ENCODE measurements at places on chromosomes 12 and 14.

- no peak for DNase-seq
These were observed 206.8 kb downstream of the NUAK1 start for GRCh38 chr12:105931762-105932570.

GRCh38 chr14:61653507-61653906, 41.8 kb upstream of the HIF1A start:
- DNase-seq = no peak

GRCh38 chr12:88327276-88327675, 185.2 kb downstream of the TMTC3 start:
- no peak for DNase-seq

- DNase-seq = no peak
These were observed 58.7 kb downstream of the TUNAR start for GRCh38 chr14:95935228-95935822.

- no peak for DNase-seq
These were observed 12.4 kb downstream of the ERG28 start for GRCh38 chr14:75648066-75648838.

- no peak for DNase-seq
These were observed 474.4 kb downstream of the APAF1 start for GRCh38 chr12:99119449-99119848.

DNA sequence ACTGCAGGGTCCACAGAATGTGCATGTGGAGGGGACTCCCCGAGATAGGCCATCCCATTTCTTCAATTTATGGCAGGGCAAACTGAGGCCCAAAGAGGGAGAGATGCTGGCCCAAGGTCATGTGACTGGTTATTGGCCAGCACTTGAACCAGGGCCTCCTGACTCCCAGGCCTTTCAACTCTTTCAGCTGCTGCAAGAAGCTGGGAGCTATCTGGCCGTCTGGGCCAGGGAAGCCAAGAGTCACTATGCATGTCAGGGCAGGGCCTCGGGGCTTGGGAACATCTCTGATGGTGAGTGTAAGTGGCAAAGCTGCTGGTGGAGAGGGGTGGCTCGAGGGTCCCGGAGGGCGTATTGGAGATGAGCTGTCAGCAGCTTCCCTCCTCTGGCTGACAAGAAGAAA, 9.5 kb upstream of the LTBP2 start:
- no peak for DNase-seq

DNA sequence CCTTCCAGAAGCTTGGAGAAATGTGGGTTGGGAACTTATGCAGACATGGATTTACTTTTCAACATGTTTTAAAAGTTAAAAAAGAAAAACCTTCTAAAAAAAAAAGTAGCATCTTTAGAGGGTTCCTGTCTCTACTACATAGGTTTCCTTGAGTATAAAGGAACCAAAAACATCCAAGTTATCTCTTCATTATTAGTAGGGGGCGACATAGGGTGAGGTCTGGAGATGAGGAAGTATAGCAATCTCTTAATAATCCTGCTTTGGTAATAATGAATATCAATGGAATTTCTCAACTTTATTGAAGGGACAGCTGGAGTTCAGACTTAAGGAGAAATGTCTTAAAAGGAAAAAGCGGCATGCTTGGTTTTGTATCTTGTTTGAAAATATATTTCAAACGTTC, 6.5 kb upstream of the PLXNC1 start:
- no peak for DNase-seq

- no peak for DNase-seq
These were observed 11.6 kb downstream of the LRRK2 start for GRCh38 chr12:40236357-40236850.
